NCI-H446 (cell line): ENCODE measurements at places on chromosomes 16 and 17.
A peak's percentile ranks its signal among the peaks of the same experiment; 100 is the strongest.

GRCh38 chr17:56290802-56291118 lies 137.5 kb downstream of the ANKFN1 start:
- no peak for DNase-seq

DNA sequence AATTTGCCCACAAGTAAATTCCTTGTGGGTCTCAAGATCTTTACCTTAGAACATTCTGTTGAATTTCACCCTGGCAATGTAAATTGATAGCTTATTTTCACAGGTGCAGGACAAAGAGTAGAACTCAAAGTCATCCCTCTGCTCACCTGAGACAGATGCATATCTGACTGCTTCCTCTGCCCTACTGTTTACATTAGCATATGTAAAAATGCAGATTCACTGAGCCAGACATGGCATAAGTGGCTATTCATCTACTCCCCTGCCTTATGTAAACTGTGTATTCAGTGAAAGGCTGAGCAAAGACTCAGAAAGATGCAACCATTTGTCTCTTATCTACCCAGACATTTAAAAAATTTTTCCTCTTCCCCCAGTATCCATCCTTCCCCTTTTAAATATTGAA lies 22.3 kb upstream of the MILR1 start:
- no peak for DNase-seq

DNA sequence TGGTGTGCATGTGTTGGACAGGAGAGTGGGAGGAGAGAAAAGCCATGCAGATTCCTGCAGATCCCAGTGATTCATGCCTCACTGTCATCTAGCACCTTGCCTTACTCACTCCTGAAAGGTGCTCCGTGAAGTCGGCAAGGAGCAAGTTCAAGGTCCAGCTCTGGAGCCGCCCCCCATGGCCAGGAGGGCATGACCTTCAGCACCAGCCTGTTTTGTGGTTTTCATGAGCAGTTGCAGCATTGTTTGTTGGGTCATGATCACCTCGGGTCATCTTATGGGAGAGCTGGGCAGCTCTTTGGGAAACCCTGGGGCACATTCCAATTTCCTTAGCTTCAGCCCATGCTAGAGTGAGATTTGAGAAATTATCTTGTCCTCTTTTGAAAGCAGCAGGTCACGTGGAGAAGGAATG lies 137.5 kb upstream of the IRX3 start:
- no peak for DNase-seq

DNA sequence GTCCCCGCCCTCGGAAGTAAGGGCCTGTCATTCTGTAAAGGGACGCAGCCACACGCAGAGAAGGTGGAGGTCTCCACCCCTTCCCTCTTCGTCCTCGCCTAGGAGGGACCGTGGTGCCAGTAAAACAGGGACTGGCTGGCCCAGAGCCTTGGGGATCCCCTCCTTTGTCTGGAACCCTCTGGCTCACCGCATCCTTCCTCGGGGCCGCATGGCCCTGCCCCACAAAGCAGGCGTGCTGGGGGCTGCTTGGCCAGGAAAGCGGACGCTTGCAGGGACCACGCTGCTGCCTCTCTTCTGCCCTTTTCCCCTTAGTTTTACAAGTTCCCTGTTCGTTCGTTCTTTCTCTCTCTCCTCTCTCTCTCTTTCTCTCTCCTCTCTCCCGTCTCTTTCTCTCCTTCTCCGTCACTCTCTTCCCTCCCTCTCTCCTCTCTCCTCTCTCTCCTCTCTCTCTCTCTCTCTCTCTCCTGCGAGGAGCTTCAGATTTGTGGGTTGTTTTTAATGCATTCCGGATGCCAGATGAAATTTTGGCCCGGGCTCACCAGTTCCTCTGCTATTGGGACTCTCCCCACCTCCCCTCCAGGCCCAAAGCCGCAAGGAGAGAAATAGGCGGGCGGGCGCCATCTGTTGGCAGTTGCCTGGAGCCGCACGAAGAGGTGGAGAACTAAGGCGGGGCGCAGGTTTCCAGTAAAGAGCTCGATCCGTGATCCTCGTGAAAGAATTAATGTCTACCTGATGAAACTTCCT lies 35.1 kb upstream of the CDRT4 start:
- DNase-seq, result peak; percentile 27

GRCh38 chr17:57211543-57211942 lies 44.8 kb upstream of the MSI2 start:
- DNase-seq, result no peak

GRCh38 chr16:85470873-85471272 lies 142.2 kb upstream of the GSE1 start:
- DNase-seq, result no peak

DNA sequence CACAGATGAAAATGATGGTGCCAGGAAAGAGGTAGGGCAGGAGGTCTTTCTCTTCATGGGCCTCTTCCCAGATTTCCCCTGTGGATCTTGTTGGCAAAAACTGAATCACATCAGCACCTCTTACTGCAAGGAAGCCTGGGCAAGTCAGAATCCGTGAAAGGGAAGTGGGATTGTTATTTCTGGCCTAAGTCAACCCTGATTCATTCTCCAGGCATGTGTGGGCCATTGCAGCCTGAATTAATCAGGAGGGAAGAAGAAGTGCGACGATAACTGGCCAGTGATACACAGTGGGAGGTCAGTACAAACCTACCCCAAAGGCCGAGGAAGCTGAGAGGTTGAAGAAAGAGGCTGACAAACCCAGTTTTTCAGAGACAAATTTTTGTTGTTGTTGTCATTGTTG lies 17.9 kb upstream of the NSMCE1 start:
- no peak for DNase-seq

DNA sequence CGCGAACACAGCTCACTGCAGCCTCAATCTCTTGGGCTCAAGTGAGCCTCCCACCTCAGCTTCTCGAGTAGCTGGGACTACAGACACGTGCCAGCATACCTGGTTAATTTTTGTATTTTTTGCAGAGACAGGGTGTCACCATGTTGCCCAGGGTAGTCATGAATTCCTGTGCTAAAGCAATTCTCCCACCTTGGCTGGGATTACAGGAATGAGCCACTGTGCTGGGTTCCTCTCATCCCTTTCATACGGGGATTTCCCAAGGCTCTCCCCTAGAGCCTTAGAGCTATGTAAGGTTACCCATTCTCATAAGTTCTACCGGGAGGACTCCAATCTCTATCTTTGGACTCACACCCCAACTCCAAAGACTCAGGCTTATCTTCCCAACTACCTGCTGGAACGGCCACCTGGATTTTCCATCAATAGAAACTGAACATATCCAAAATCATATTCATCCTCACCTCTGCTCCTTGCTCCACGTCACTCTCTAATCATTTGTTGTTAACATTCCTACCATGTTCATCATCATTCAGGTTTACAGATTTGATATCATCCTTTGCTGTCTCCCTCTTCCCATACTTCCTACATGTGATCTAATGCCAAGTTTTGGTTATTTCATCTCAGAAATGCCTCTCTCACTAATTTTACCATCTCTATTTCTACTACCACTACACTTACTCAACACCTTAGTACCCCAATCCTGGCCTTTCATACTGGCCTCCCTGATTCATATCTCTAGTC lies 92.5 kb downstream of the NCOR1 start:
- no peak for DNase-seq

- DNase-seq, result no peak
Observed at GRCh38 chr16:81545470-81546250, 101.1 kb downstream of the CMIP start.

- DNase-seq, result peak; percentile 22
Observed at GRCh38 chr17:80195671-80196529, 24.2 kb downstream of the SGSH start.

DNA sequence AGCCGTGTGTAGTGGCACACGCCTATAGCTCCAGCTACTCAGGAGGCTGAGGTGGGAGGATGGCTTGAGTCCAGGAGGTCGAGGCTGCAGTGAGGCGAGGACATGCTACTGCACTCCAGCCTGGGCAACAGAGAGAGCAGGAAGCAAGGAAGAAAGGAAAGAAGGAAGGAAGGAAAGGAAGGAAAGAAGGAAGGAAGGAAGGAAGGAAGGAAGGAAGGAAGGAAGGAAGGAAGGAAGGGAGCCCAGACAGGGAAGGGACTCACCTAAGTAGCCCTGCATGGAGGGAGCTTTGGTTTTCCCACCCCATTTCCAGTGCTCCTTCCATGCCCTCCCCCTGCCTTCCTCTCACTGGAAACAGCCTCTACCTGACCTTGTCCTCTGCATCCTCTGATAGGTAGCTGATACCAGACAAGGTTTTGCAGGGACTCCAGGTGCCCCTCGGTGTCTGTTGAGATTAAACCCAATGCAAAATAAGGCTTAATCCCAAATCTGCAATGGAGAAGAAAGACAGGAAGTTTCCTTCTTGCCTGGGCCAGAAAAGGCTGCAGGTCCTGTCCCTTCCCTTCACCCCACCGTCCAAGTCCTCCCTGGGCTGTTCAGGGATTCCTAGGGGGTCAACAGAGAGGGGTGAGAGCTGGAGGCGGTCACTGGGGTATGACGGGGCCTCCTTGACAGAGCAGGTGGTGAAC lies 21.5 kb upstream of the CA4 start:
- DNase-seq, result no peak

GRCh38 chr16:68685685-68686478 lies 40.8 kb downstream of the CDH3 start:
- no peak for DNase-seq

GRCh38 chr16:78605548-78606101 lies 506.2 kb downstream of the WWOX start:
- DNase-seq, result no peak

- no peak for DNase-seq
Observed at GRCh38 chr17:31594416-31594815, 202.9 kb downstream of the RAB11FIP4 start.

GRCh38 chr17:77531641-77532040 lies 390.9 kb downstream of the SEC14L1 start:
- no peak for DNase-seq

DNA sequence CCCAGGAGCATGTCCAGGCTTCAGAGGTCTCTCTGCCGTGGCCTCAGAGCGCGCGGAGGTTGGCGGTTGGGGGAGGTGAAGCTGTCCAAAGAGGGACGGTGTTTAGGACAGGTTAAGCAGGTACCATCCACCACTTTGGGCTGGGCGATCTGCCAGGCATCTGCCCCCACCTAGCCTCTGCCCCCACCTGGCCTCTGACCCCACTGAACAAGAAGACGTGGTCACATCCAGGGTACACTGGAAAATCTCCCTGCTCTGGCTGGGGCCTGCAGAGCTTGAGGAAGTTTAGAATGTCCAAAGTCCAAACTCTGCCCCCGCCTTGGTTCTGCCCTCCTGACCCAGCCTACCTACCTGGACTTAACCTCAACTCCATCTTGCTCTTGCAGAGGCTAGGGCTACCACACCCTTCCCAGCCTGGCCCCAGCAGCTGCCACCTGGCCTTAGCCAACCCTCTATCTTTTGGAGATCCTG lies 1.6 kb downstream of the ITGA3 start:
- DNase-seq, result no peak

DNA sequence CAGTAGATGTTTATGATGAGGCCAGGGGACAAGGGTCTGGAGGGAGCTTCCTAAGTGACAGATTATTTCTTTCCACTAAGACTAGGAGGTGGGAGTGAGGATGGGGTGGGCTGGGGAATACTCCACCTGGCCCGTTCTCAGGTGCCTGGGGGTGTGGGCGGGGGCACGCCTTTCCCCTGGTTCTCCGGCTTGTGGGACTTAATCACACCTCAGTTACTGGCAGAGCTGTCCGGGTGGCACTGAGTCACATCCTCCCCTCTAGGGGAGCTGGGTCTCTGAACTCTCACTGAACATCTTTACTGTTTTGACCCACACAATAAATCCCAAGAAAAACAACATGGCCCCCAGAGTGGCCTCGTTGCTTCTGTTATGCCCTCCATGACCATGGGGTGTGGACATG lies 332.8 kb downstream of the MAF start:
- no peak for DNase-seq

- DNase-seq, result no peak
Observed at GRCh38 chr16:83455716-83456115, 352.1 kb upstream of the HSBP1 start.

GRCh38 chr16:60259956-60260355 lies 1525.8 kb upstream of the GOT2 start:
- no peak for DNase-seq

DNA sequence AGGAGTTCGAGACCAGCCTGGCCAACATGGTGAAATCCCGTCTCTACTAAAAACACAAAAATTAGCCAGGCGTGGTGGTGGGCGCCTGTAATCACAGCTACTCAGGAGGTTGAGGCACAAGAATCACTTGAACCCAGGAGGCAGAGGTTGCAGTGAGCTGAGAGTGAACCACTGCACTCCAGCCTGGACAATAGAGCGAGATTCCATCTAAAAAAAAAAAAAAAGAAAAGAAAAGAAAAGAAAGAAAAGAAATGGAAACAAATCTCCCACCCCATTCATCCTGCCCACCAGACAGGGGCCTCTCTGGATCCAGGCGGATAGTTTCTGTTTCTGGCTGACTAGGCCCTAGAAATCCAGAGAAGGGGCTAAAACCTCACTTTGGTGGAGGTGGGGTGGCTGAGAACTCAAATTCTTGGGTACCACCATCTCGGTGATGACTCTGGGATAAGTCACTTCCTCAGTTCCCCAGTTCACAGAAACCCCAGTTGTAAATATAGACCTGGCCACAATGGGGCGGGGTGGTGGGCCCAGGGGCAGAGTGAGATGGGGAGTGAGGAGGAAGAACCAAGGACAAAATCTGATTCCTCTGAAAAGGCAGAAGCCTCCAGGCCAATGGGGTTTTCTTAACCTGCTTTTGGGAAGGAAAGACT lies 22.2 kb downstream of the SOCS1 start:
- DNase-seq, result no peak

DNA sequence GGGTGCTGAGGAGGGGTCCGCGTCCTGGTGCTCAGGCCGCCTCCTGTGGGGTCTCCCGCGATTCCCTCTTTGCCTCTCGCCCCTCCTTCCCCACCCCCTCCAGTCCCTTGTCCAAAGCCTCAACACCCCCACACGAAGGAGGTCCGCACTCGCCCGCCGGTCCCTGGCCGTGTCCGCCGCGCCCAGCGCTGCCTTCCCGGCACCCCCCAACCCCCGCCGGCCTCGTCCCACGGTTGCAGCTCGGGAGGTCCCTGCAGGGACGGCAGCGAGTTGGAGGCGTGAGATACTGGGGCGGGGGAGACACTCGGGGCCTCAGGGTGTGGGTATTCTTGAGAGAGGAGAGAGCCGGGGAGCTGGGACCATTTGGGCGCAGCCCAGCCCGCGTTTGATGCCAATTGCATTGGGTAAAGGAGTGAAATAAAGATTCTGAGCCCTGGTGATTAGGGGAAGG lies 468 bp downstream of the FLYWCH2 start:
- no peak for DNase-seq
